ENCODE measurements at places on chromosomes 2 and 18.
A peak's percentile ranks its signal among the peaks of the same experiment; 100 is the strongest.

DNA sequence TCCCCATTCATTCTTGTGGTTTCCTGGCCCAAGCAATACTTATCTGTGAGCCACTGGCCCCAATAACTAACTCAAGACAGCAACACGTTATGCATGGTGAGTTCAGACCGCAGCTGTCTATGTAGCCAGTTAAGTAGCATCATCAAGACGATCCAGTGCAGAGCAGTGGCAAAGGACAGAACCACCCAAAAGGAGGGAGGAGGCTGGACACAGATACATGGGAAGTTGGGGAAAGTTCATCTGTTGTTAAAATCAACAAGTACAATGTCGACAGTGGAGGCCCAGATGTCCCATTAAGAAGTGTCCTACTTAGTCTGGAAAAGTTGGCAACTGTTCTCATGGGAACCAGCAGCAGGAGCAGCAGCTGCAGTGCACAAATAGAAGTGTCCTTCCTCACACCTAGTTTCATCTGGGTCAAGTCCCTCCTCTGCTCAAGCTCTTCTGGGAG lies 106.9 kb upstream of the THOC1 start:
- DNase-seq, result no peak

- no peak for DNase-seq
Measured at GRCh38 chr2:195633974-195634373, 23.1 kb upstream of the SLC39A10 start.

DNA sequence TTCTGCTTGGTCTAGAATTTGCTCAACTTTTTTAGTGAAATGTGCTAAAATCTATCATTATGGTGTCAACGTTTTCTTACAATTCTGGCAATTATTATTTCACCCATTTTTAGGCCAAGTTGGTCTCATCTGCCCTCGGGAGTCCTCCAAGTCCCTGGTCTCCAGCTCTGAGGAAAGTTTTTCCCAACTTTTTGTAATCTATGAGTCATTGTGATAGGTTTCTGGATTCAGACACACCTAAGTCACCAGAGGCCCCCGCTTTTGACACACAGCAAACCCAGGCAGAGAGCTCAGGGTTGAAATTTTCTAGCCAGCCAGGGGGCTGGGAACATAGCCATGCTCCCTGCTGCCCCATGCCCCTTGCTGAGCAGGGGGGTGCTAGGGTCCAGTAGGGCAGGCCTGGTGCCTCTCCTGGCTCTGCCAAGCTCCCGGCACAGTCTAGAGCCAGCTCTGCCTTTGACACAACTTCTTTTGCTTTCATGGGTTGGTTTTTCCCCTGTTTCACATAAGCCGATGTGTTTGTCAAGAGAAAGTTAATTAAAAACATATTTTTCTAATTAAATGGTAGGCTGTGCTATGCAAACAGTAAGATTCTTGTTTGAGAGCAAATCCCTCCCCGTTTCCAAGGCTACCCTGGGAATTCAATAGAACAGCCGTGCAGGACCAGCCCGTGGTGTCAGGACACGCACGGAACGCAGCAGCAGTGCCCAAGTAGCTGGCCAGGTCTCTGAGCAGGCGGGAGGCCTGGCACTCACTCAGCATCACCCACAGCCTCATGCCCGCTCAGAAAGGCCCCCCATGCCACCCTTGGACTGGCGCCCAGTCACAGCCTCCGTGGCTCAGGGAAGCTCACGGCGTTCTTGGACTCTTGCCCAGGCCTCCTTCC lies 25.5 kb upstream of the SNED1 start:
- DNase-seq, result no peak

GRCh38 chr2:238438856-238439849 lies 12.4 kb downstream of the ASB1 start:
- no peak for DNase-seq

DNA sequence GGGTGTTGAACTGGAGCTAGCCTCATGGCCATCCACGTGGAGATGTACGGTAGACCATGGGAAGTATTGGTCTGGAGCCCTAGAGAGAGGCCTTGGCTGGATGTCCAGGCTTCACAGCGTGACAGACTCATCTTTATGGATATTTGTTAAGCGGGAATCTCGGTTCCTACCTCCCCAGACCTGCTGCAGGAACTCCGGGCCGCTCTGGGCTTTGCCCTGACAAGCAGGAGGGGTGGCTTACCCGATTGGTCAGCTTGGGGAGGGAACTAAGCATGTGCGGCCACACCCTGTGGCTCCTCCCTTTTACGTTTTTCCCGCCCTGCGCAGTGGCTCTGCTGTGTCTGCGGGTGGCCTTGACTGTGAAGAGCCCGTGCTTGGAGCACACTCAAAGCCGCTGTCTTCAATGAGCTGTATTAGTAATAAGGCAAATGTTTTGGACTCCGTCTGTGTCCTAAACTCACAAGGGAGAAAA lies 52.3 kb downstream of the PAPOLG start:
- DNase-seq, result no peak

DNA sequence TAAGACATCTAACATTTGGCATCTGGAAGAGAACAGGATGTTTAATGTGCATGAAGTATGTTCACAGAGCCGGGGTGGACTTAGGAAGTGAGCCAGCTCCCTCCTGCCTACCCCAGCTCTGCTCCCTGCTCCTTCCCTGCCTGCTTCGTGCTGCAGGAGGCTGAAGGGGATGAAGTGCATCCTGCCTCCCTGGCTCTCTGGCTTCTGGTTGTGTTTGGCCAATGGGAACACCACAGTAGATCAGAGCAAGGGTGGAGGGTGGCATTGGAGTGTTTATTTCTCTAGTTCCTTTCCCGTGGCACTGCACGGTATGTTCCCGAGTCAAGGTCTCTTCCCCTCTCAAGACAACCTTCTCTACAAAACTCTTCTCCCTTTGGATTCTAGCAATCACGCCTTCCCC lies 379.9 kb downstream of the CLIP4 start:
- DNase-seq, result no peak

DNA sequence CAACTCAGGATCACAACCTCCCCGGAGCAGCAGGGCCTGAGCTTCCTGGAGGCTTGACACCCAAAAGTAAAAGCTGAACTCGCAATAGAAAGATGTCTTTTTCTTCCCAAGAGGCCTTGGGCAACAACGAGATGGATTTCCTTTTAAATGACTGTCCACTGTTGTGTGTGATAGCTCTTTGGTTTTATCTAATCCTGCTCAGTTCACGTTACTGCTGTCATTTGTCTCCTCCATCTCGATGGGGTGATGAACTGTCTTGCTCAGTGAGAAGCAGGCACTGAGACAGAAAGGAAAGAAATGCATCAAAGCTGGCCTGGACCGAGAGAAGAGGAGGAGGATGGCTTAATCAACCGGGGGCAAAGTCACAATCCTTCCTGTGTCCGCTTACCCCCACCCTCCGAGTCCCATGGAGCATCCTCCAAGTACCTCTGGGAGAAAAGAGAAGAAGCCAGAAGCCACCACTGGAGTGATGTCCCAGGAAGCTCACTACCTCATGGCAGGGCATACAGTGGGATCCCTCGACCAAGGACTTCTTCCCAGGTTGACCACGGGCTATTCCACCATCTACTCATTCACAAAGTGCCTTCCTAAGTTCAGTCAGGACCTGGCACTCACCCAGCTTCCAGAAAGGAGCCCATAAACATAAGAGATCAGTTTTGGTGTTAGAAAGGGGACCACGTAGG lies 68.5 kb downstream of the GALNT14 start:
- DNase-seq, result no peak

- no peak for DNase-seq
Measured at GRCh38 chr18:63788447-63789096, 13.4 kb downstream of the SERPINB7 start.

GRCh38 chr2:128687565-128687964 lies 368.9 kb upstream of the HS6ST1 start:
- no peak for DNase-seq

DNA sequence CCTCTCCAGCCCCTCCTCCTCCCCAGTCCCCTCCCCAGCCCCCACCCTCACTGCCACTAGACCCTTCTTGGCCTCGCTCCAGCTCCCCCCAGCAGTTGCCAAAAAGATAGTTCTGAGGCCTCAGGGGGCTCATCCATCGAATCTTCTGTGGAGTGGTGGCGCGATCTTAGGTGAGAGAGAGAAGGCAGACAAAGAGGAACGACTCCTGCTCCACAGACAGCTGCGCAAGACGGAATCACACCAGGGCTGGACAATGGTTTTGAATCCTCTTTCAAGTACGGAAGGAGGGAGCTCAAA lies 68.1 kb downstream of the LAMA3 start:
- no peak for DNase-seq

DNA sequence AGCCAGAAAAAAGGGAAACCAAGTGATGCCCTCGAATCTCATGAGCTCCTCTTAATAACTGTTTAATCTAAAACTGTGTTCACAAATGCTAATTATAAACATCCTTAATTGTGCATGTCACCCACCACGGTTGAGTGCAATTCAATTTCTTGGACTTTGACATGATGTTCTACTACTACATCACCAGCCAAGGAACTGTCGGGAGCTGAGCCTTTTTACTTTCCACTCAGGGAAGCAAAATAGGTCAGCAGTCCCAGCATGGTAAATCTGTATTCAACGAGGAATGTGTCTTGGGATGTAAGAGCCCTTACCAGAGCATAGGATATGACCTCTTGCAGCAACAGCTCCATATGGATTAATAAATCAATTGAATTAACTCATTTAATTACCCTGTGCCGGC lies 20.8 kb upstream of the REG3G start:
- DNase-seq, result no peak

GRCh38 chr2:140424471-140424870 lies 1644.3 kb upstream of the NXPH2 start:
- DNase-seq, result no peak

DNA sequence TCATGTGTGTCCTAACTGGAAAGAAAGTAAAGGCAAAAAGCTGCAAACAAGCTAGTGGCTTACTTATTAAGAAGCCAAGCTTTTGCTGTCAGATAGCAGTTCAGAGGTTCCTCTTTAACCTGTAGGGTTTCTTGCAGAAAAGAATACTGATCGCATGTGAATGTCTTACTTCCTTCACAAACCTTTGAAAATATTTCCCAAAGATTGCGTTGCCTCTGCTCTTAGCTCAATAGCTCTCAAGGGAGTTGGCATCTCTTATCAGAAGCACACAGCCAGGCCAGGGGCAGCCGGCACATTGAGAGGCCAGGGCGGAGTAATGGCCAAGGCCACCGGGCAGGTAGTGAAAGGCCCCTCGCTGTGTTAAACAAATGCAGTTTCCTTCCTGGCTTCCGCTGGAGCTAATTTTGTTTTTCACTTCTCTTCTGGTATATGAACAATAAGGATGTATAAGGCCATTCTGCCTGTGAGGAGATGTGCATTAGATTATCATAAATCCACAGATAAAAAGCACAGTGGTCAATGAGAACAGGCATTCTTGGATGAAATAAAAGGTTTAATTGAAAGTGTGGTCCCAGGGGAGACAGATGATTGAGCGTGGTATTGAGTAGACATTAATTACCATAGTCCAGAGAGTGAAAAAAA lies 542.4 kb upstream of the NRP2 start:
- DNase-seq, result no peak

DNA sequence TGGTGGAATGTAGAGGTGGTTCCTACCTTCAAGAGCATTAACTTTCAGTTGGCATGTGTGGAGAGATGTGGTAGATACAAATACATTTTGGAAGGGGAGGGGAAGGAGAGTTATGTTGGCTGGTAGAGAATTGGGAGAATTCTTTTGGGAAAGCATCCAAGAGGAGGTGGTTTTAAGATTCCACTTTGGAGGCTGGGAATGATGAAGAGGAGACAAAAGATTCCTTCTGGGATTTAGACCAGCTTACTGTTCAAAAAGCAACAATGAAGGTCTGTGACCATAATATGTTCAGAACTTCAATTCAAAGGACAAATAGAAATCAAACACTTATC lies 120.8 kb upstream of the FOSL2 start:
- no peak for DNase-seq

GRCh38 chr2:75415731-75416130 lies 145.0 kb downstream of the EVA1A start:
- no peak for DNase-seq

GRCh38 chr2:127527001-127527804 lies 914 bp upstream of the IWS1 start:
- DNase-seq, result peak; percentile 53

DNA sequence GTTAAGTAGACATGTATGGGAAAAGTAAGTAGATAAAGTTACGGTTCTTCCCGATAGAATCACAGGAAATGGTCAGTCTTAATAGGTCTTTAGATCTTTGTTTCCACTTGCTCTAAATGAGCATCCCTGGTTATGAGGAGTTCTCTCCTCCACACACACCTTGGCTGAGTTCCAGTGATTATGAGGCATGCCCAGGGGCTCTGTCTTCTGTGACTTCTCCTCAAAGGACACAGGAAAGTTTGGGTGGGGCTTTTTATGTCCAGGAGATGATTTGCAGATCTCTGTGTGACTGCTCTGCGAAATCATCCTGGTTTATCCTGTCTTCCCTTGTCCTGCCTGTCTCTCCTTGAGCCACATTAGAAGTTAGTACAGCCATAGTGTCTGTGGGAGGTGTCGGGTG lies 83.9 kb upstream of the EML6 start:
- no peak for DNase-seq

- no peak for DNase-seq
Measured at GRCh38 chr2:224671731-224672130, 44.4 kb downstream of the CCDC195 start.

- no peak for DNase-seq
Measured at GRCh38 chr2:169184074-169184473, 114.7 kb downstream of the DHRS9 start.

GRCh38 chr2:221042926-221043325 lies 529.2 kb downstream of the EPHA4 start:
- DNase-seq, result no peak

DNA sequence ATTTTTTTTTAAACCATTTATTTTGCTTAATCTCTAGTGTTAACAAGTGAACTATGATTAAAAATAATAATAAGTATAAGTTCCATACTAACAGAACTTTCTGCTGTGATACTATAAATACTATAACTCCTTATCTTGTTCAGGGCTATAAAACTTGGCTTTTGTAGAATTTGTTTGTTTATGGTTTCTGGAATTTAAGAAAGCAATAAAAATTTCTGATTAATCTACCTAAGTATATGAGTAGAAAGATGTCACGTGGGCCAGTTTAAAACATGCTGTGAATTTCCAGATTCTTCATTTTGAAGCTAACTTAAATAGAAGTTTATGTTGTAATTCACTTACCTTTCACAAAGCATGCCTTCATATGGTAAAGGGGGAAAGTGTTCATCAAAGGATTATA lies 1236.3 kb upstream of the ACVR2A start:
- DNase-seq, result no peak

DNA sequence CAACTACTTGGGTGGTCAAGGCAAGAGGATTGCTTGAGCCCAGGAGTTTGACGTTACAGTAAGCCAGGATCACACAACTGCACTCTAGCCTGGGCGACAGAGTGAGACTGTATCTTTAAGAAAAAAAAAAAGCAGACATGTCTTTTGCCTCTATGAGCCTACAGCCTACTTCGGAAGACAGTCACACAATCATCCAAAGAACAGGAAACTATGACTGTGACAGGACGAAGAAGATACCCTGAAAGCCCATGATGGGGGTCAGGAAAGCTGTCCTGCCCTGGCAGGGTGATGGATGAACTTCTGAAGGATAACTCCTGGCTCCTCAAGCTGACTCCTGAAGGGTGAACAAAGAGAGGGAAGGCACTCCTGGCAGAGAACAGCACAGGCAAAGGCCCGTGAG lies 251.7 kb upstream of the SIX2 start:
- no peak for DNase-seq

Data from GF-D8 (cell line).